ENCODE measurements at places on chromosomes 6 and 20.

DNA sequence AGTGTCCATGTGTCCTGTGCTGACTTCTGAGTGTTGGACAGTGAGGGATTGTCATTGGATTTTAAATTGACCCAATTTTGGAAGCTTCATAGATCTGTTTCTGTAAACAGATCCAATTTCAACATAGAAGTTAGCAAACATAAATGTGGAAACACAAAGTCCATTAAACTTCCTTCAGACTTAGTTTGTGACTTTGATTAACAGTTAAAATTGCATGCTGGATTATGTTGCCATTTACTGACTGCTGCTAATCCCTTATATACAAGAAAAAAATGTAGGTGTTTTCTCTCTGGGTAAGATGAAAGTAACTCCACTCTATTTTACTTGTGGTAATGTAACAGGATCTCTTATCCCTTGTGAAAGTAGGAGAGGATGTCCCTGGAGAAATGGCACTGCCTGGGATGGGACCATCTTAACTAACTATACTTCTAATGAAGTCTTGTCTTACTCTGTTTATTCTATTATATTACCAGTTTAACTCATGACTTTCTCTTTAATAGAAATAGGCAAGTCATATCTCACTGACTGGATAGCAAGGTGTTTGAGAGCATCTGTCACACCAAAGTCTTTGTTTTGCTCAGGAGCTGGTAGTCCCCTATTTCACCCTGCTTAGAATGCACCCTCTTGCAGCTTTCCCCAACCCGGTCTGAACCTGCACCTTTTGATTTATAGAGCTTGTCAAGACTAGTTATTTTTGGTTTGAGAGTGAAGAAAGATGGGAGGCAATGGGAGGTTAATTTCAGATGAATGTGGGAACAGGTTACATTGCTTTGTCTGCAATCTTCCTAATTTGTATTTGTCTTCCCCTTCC is 7.2 kb downstream of the TPX2 start:
- peaks cover 25% of the 10 kb centered on the region for H3K36me3 ChIP-seq
- H3K27me3 ChIP-seq = no peaks in the 10 kb centered on the region
- H3K4me1 ChIP-seq = no peaks in the 10 kb centered on the region

GRCh38 chr6:2209226-2209809 is 36.1 kb downstream of the GMDS start:
- no peaks in the 10 kb centered on the region for H3K4me1 ChIP-seq
- no peak overlapping the region for H3K4me3 ChIP-seq
- H3K27me3 ChIP-seq = no peaks in the 10 kb centered on the region
- H3K36me3 ChIP-seq = no peaks in the 10 kb centered on the region
- H3K27ac ChIP-seq = no peak overlapping the region

DNA sequence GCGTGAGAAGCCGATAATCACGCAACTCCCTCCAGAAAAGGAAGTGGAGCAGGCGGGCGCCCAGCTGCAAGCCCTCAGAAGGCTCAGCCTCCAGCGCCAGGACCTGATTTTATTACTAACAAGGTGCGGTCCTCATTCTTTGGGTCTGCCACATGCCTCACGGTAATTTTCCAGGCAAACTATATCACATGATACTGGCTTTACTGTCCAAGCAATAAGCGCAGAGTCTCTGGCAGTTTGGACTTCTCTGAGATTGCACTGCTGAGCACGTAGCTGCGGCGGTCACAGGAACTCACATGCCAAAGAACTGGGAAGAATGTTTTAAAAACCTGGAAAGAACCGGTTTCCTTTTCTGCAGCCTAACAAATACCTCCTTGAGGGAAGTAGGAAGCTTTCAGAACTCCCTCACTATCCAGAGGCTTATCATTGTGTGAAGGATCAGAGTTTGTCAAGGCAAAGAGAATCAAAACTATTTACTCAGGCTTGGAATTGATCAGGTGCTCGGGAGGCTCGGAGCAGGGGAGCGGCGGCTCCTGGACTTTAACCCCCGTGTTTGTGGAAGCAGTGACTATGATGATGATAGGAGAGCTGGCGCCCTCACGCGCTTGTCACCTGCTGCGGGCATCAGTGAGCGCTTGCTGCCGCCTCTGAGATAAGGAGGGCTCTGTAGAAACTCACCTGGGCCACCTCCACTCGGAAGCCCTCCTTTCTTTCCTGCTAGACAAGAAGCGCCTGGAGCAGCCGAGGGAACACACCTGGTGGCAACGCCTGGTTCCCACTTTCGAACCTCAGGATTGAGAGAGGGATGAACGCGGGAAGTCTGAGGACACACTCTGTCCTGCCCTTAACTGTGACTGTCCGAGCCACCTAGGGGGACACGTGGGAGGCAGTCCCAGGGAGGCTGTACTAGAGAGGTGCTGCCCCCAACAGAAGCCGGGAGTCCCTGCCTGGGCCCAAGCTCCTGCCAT is 27.2 kb upstream of the SYNJ2 start:
- no peaks in the 10 kb centered on the region for H3K27me3 ChIP-seq
- H3K27ac ChIP-seq = no peak overlapping the region
- peak; percentile 94 for DNase-seq
- H3K4me1 ChIP-seq = no peaks in the 10 kb centered on the region

- peaks cover 6% of the 10 kb centered on the region for H3K4me1 ChIP-seq
- peaks cover 5% of the 10 kb centered on the region for H3K27me3 ChIP-seq
- peak within 1 kb of the TSS; percentile 98 for H3K27ac ChIP-seq
- H3K36me3 ChIP-seq = no peaks in the 10 kb centered on the region
- DNase-seq = no peak
These were observed at the start of gene BICRAL for GRCh38 chr6:42781796-42782688. TSS of gene BICRAL (plus strand) at chr6:42782052. CDS start at chr6:42822023, 39,971 bp downstream.

DNA sequence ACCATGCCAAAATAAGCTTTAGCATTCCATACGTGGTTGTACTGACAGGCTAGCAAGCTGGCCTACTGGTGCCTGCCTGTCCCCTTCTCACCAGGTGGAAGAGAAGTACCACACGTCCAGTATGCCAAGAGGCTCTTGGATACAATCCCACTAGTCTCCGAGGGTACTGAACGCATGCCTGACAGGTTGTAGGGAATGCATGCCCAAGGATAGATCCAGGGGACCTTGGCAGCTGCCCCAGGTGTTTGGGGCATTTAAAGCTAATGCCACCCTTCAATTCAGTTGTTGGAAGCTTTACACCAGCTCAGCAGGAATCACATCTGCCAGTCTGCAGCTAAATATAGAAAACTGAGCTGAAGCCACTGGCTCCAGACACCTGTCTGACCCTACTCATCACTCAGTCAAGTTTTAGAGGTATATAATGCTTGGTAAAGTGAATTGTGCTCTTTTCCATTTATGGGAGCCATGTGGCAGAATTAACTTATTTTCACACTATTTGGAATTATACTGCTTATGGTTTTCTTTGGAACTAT is 4.9 kb downstream of the TUBB2B start:
- no peak overlapping the region for H3K4me3 ChIP-seq
- peaks cover 9% of the 10 kb centered on the region for H3K27me3 ChIP-seq
- H3K4me1 ChIP-seq = peaks cover 14% of the 10 kb centered on the region
- no peak for DNase-seq
- H3K36me3 ChIP-seq = peaks cover 2% of the 10 kb centered on the region

DNA sequence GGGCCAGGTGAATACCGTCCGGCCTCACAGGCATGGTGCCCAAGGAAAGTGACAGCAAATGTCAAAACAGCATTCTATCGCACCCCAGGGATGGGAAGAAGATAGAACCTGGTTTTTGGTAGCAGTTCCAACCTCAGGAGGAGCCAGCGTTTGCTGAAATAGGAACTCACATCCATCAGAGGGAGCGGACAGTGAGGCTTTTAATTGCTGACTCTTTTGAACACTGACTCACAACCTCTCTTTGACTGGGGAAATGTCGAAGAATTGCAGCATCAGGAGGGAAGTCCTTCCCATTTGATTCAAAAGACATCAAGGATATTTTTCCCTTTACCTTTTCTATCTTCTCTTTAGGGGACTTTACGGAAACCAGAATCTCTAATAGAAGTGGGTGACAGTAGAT is 114.2 kb downstream of the UNC5CL start:
- H3K27me3 ChIP-seq = no peaks in the 10 kb centered on the region
- H3K4me1 ChIP-seq = no peaks in the 10 kb centered on the region
- DNase-seq = no peak

- no peak overlapping the region for H3K4me3 ChIP-seq
- no peak for DNase-seq
- no peaks in the 10 kb centered on the region for H3K36me3 ChIP-seq
These were observed 319.5 kb upstream of the HSF2 start for GRCh38 chr6:122079916-122080315.

- H3K27ac ChIP-seq = no peak overlapping the region
- no peaks in the 10 kb centered on the region for H3K27me3 ChIP-seq
- no peaks in the 10 kb centered on the region for H3K36me3 ChIP-seq
- DNase-seq = peak; percentile 55
These were observed 834 bp upstream of the CTSZ start for GRCh38 chr20:59007665-59008511.

GRCh38 chr20:61271312-61272231 is 19.5 kb downstream of the CDH4 start:
- H3K36me3 ChIP-seq = no peaks in the 10 kb centered on the region
- H3K27ac ChIP-seq = no peak overlapping the region
- DNase-seq = no peak
- H3K4me3 ChIP-seq = no peak overlapping the region
- H3K4me1 ChIP-seq = peaks cover 6% of the 10 kb centered on the region

DNA sequence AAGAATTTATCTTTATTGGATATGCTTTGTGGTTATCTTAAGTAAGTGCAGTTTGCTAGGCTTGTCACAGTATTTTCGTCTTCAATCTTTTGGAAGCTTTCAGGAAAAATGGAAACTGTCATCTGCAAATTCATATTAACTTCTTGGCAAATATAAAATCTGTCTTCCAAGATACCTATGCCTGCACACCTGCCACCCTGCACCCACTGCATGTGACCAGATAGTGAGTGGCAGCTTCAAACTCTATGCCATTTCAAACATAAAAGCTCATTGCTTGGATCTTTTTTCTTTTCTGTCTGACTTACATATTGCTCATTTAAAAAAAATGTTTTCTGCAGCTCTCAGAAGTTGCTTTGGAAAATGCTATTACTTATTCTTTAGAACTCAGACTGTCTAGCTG is 14.1 kb downstream of the OPRM1 start:
- no peaks in the 10 kb centered on the region for H3K36me3 ChIP-seq
- H3K4me1 ChIP-seq = no peaks in the 10 kb centered on the region
- no peak overlapping the region for H3K27ac ChIP-seq
- H3K4me3 ChIP-seq = no peak overlapping the region
- DNase-seq = no peak

- H3K27me3 ChIP-seq = no peaks in the 10 kb centered on the region
- no peaks in the 10 kb centered on the region for H3K4me1 ChIP-seq
- H3K36me3 ChIP-seq = no peaks in the 10 kb centered on the region
- H3K4me3 ChIP-seq = no peak overlapping the region
- H3K27ac ChIP-seq = no peak overlapping the region
These were observed 603.5 kb downstream of the UTRN start for GRCh38 chr6:144888621-144889020.

- H3K36me3 ChIP-seq = no peaks in the 10 kb centered on the region
- no peak overlapping the region for H3K4me3 ChIP-seq
- DNase-seq = no peak
- H3K4me1 ChIP-seq = no peaks in the 10 kb centered on the region
- no peak overlapping the region for H3K27ac ChIP-seq
These were observed 19.4 kb upstream of the BAK1 start for GRCh38 chr6:33599413-33599938.

- no peaks in the 10 kb centered on the region for H3K36me3 ChIP-seq
- no peak overlapping the region for H3K27ac ChIP-seq
- H3K4me1 ChIP-seq = no peaks in the 10 kb centered on the region
- DNase-seq = no peak
These were observed 28.0 kb downstream of the PLAGL2 start for GRCh38 chr20:32179515-32179914.

GRCh38 chr20:5668529-5668868 is 81.7 kb upstream of the SHLD1 start:
- DNase-seq = no peak
- H3K4me1 ChIP-seq = no peaks in the 10 kb centered on the region
- no peaks in the 10 kb centered on the region for H3K27me3 ChIP-seq
- H3K36me3 ChIP-seq = no peaks in the 10 kb centered on the region
- no peak overlapping the region for H3K27ac ChIP-seq

- H3K4me1 ChIP-seq = no peaks in the 10 kb centered on the region
- DNase-seq = no peak
- H3K27me3 ChIP-seq = peaks cover 33% of the 10 kb centered on the region
- no peak overlapping the region for H3K27ac ChIP-seq
- no peak overlapping the region for H3K4me3 ChIP-seq
These were observed 42.4 kb downstream of the PLAGL1 start for GRCh38 chr6:143965503-143966171.

DNA sequence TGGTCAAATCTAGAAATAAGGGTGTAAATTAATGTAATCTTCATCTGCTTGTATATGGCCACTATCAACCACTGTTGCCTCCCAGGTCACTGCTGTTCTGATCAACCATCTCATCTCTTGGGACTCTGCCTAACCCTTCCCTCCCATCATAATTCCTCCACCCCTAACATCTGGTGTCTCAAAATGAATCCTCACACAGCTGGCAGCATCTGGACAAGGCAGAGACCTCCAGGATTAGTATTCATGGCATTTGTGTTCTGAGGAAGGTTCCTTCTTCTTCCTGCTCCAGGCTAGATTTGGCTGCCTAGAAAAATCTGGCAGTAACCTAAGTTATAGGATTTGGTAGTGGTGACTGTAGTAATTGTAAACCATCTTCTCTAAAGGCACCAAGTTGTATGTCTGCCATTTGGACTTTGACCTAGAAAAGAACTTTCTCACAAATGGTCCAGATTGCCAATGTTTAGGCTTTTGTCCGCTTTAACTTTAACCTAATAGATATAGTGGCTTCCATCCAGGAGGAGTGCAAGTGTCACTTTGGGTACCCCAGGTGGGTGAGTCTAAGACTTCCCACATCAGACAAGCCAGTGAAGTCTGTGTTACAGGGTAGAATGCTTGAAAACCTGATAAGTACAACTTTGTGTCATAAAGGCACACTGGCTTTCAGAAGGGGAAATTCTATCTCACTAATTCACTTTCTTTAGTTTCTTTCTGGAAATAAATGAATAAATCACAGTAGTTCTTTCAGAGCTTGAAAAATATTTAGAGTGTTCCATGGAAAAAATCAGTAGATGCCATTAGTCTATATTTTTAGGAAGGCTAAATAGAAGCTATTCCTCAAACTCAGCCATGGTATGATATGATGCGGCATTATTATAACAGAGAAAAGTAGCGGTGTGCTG is 3.0 kb upstream of the PHACTR2 start:
- DNase-seq = no peak
- peak overlapping the region; percentile 79 for H3K27ac ChIP-seq
- no peaks in the 10 kb centered on the region for H3K36me3 ChIP-seq
- H3K4me1 ChIP-seq = peaks cover 9% of the 10 kb centered on the region
- no peaks in the 10 kb centered on the region for H3K27me3 ChIP-seq

- DNase-seq = no peak
- H3K27me3 ChIP-seq = no peaks in the 10 kb centered on the region
- H3K36me3 ChIP-seq = no peaks in the 10 kb centered on the region
- no peak overlapping the region for H3K4me3 ChIP-seq
- H3K27ac ChIP-seq = no peak overlapping the region
These were observed 206.0 kb upstream of the CDH4 start for GRCh38 chr20:61045876-61046585.

GRCh38 chr20:20134941-20135575 is 82.7 kb downstream of the CFAP61 start:
- no peak overlapping the region for H3K27ac ChIP-seq
- no peak for DNase-seq
- no peaks in the 10 kb centered on the region for H3K4me1 ChIP-seq
- no peak overlapping the region for H3K4me3 ChIP-seq
- H3K27me3 ChIP-seq = no peaks in the 10 kb centered on the region

Data from trophoblast cell (in vitro differentiated cells and primary cell).